Transverse colon (tissue), 4 donors: ENCODE measurements at places on chromosomes 5 and 9. TPM values are rescaled to one million over a fixed set of nuclear protein-coding genes. Genes with fewer than 3 reads are reported as not detected.

Gene FABP6
- total RNA-seq, result not detected

Gene RASGEF1C
- 3.0 TPM for total RNA-seq

- no peaks in the 10 kb centered on the region for H3K4me1 ChIP-seq
- no peak overlapping the region for H3K27ac ChIP-seq
- no peaks in the 10 kb centered on the region for H3K36me3 ChIP-seq
Measured at GRCh38 chr5:118043531-118043930, 944.8 kb downstream of the DTWD2 start.

DNA sequence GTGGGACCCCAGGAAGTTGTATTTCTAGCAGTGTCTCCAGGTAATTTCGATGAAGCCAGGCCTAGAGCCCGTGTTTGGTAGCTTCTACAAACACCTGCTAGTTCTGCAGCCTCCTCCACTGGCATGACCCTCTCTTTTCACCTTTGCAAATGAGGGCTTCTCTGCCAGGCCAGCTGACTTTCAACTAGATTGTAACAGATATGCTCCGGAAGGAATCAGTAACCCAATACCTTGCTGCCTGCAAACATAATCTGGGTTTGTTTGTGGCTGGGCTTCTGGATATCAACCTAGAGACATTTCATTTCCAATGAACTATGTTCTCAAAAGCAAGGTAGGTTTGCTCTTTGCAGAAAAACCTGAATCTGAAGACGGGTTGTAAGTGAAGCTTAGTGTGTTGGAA, 354.8 kb downstream of the DMRT2 start:
- H3K27ac ChIP-seq, result no peak overlapping the region
- H3K4me1 ChIP-seq, result no peaks in the 10 kb centered on the region
- no peak for DNase-seq
- no peaks in the 10 kb centered on the region for H3K27me3 ChIP-seq
- no peaks in the 10 kb centered on the region for H3K36me3 ChIP-seq

DNA sequence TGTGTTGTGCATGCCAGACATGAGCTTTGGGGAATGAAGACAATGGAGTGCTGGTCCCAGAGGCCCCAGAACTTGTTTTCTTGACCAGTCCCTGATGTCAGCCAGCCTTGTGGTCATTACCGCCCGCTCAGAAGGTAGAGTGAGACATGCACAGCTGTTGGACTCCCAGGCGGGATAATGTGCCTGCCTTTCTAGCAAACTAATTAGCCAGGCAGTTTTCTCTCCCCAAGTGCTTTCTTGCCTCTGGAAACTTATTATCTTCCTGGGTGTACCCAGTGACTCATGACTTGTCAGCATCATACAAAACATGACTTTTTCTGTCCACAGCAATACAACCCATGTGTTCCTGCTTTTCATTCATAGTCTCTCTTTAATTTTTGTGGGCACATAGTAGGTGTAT, 131.1 kb downstream of the RMI1 start:
- H3K4me1 ChIP-seq, result peaks cover 6% of the 10 kb centered on the region
- H3K4me3 ChIP-seq, result no peak overlapping the region
- H3K27ac ChIP-seq, result no peak overlapping the region
- H3K36me3 ChIP-seq, result no peaks in the 10 kb centered on the region

DNA sequence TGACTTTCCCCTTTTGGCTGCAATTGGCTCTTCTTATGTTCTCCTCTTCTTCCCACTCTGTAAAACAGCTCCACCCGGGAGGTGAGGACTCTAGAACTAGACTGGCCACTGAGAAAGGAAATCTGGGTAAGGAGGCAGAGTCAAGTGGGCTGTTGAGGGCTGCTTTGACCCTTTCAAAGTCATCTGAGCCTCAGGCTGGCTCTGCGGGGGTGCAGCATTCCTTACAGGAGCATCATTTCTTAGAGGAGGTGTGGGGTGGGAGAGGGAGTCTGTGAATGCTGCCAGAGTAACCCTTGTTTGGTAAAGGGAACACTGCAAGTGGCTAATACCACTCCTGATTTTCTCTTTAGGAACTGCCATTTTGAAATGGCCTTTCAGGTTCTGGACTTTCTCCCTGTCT, 377.7 kb upstream of the SMARCA2 start:
- H3K36me3 ChIP-seq, result no peaks in the 10 kb centered on the region
- H3K27me3 ChIP-seq, result no peaks in the 10 kb centered on the region
- H3K4me3 ChIP-seq, result no peak overlapping the region
- no peak overlapping the region for H3K27ac ChIP-seq

GRCh38 chr5:174807471-174807870, 83.1 kb downstream of the MSX2 start:
- H3K4me3 ChIP-seq, result no peak overlapping the region
- no peak overlapping the region for H3K27ac ChIP-seq
- H3K36me3 ChIP-seq, result no peaks in the 10 kb centered on the region
- DNase-seq, result no peak
- H3K4me1 ChIP-seq, result no peaks in the 10 kb centered on the region
- no peaks in the 10 kb centered on the region for H3K27me3 ChIP-seq

- DNase-seq, result no peak
- no peaks in the 10 kb centered on the region for H3K36me3 ChIP-seq
- no peak overlapping the region for H3K4me3 ChIP-seq
- H3K4me1 ChIP-seq, result no peaks in the 10 kb centered on the region
Measured at GRCh38 chr5:13034061-13034460, 910.4 kb downstream of the DNAH5 start.

- H3K27me3 ChIP-seq, result no peaks in the 10 kb centered on the region
- peak; percentile 22 for DNase-seq
- no peak overlapping the region for H3K27ac ChIP-seq
- H3K4me3 ChIP-seq, result no peak overlapping the region
- peaks cover 2% of the 10 kb centered on the region for H3K4me1 ChIP-seq
Measured at GRCh38 chr9:77170991-77171699, 6.2 kb upstream of the VPS13A start.

DNA sequence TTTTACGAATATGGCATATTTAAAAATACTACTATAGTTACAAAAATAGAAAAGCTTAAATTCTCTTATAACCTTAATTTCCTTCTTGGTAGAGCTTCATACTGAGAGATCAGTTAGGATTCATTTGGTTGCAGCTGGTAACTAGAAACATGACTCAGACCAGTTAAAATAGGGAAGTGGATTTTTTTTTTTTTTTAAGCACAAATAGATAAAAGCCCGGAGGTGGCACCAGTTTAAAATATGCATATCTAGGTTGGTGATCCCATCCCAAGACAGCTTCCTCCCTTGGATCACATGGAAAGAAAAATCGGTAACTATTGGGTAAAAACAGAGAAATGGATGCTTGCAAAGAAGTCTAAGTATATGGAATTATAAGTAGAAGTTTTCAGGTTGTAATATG, 1634.3 kb downstream of the MAT2B start:
- DNase-seq, result no peak
- no peak overlapping the region for H3K27ac ChIP-seq
- no peaks in the 10 kb centered on the region for H3K4me1 ChIP-seq
- H3K27me3 ChIP-seq, result no peaks in the 10 kb centered on the region
- H3K36me3 ChIP-seq, result no peaks in the 10 kb centered on the region

DNA sequence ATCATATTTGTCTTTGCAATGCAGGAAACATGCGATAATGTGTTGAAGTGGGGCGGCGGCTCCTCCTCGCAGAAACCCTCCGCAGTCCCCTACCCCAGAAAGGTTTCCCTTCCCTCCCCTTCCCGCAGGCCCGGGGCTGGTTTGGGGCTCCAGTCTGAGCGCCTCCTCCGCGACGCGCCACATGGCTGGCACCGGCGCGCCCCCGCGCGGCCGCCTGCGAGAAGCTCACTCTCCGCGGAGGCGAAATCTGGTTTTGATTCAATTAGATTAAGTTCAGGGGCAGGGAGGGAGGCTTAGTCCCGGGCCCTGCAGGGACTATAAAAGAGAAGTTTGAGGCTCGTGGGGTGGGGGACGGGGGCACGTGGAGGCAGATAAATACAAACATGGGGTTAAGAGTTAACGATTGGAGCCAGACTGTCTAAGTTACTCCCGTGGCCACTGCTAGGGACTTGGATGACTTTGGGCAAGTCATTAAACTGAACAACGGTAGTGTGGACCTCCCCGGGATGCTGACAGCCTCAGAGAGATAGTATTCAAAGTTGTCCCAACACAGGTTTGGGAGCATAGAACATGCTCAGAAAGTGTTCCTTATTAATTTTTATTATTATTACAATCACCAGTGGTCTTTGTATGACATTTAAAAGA, 69.4 kb downstream of the MSX2 start:
- H3K4me3 ChIP-seq, result no peak overlapping the region
- no peaks in the 10 kb centered on the region for H3K4me1 ChIP-seq
- no peak overlapping the region for H3K27ac ChIP-seq
- no peaks in the 10 kb centered on the region for H3K36me3 ChIP-seq

- no peaks in the 10 kb centered on the region for H3K36me3 ChIP-seq
- H3K4me3 ChIP-seq, result no peak overlapping the region
- H3K27ac ChIP-seq, result no peak overlapping the region
- H3K27me3 ChIP-seq, result no peaks in the 10 kb centered on the region
- no peaks in the 10 kb centered on the region for H3K4me1 ChIP-seq
- DNase-seq, result no peak
Measured at GRCh38 chr5:821504-821903, 29.3 kb downstream of the ZDHHC11 start.

DNA sequence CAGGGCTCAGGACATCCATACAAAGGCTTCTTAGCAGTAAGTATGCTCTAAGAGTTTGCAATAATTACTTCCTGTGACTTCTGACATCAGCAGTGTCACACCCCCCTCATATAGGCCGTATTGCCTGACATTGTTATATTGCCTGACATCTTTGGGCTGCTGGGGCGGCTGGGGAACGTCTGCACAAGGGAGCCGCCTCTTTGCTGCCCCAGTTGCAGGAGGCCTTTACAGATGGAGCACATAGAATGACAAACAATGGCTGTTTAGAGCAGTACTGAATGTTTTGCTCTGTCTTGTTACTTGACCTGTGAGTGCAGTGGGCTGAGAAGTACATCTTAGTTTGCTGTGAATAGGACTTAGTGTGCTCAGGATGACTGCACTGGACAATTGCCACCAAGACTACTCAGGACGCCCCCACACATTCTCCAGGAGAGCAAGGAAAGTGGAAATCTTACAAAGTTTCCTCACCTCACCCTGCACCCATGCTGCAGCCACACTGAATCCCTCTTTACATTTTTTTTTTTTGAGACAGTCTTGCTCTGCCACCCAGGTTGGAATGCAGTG, 65.4 kb upstream of the SPOCK1 start:
- DNase-seq, result no peak
- no peaks in the 10 kb centered on the region for H3K27me3 ChIP-seq
- no peaks in the 10 kb centered on the region for H3K36me3 ChIP-seq
- peaks cover 3% of the 10 kb centered on the region for H3K4me1 ChIP-seq
- H3K27ac ChIP-seq, result no peak overlapping the region

DNA sequence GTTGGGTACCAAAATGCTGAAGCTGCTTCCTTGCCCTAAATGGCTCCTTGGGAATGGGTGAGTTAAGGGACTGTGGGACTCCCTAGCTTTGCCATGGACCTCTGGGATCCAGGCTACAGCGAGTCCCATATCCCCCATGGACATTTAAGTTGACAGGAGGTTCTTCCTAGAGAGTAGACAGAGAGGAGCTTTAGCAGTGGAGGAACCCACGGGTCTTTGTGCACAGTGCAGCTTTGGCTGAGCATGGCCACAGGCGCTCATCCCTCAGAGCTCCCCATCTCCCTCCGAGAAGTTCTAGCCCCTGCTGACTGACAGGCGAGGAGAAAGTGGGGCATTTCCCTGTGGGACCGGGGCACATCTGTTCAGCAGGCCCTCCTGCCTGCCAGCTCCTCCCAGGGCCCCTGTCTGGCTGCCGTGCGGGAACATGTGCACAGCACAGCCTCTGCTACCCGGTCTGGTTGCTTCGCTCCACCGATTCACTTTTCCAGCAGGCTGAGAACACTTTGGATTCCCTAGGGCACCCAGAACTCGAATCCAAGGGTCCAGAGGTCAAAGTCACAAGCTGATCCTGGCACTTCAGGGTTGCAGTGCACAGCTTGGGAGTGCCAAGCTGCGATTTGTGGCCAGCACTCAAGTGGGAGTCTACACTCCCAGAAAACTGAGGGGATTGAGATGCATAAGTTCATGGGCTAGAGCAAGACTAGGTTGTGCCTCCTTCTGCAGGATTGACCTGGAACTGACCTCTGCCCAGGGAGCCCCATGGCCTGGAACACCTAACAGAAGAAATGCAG, 40.6 kb upstream of the DMRTA1 start:
- no peaks in the 10 kb centered on the region for H3K27me3 ChIP-seq
- no peaks in the 10 kb centered on the region for H3K36me3 ChIP-seq
- no peak for DNase-seq
- no peaks in the 10 kb centered on the region for H3K4me1 ChIP-seq
- H3K4me3 ChIP-seq, result no peak overlapping the region
- no peak overlapping the region for H3K27ac ChIP-seq

DNA sequence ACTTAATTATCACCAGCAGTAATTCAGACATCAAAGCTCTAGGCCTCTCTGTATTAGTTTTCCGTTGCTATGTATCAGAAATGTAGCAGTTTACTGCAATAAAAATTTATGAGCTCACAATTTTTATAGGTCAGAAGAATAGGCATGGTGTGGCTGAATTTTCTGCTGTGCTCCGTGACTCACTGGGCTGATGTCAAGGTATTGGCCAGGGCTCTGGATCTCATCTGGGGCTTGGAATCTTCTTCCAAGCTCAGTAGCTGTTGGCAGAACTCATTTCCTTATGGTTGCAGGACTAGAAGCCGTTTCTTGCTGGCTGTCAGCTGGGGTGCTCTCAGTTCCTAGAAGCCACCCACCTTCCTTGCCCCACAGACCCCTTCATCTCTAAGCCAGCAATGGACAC, 66.3 kb downstream of the PSAT1 start:
- DNase-seq, result peak; percentile 26
- H3K4me3 ChIP-seq, result no peak overlapping the region

DNA sequence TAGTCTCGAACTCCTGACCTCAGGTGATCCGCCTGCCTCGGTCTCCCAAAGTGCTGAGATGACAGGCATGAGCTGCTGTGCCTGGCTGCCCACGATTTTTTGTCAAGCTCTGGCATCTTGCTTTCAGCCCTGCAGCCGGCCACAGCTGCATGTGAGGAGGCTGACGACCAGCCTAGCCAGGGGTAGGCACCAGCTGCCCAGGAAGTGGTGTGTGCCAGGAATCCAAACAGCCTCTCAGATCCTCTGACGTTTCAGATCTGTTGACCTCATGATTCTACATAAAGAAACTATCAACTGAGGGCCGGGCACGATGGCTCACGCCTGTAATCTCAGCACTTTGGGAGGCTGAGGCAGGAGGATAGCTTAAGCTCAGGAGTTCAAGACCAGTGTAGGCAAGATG, 19.0 kb downstream of the DYNC2I2 start:
- no peaks in the 10 kb centered on the region for H3K36me3 ChIP-seq
- no peak overlapping the region for H3K27ac ChIP-seq
- DNase-seq, result no peak
- peaks cover 15% of the 10 kb centered on the region for H3K4me1 ChIP-seq
- no peak overlapping the region for H3K4me3 ChIP-seq

DNA sequence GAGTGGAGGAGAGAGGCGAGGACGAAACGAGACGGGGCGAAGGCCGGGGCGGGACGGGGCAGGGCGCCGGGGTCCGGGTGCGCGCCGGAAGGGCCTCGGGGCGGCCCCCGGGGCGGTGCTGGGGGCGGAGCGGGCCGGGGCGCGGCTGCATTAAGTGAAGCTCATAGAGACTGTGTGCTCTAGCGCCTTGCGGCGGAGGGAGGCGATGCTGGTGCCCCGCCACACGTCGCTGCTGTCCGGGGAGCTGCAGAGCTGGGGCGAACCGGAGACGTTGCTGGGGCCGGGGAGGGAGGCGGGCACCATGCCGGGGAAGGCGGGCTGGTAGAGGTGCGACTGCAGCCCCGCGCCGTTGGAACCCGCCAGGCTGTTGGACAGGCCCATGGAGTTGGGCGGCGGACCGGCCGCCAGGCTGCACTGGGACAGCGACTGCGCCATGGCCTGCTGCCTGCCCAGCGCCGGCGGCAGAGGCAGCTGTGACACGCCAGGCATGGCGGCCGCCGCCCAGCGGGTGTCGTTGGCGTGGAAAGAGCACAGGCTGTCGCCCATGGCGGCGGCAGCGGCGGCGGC, 8.3 kb downstream of the OTP start:
- peaks cover 22% of the 10 kb centered on the region for H3K4me1 ChIP-seq
- H3K36me3 ChIP-seq, result no peaks in the 10 kb centered on the region
- no peak overlapping the region for H3K27ac ChIP-seq
- peak overlapping the region; percentile 13 for H3K4me3 ChIP-seq
- DNase-seq, result peak; percentile 64
- peaks cover 100% of the 10 kb centered on the region for H3K27me3 ChIP-seq
